Heart right ventricle (tissue), 16 donors: ENCODE measurements at places on chromosomes 4 and X.
A peak's percentile ranks its signal among the peaks of the same experiment; 100 is the strongest.

DNA sequence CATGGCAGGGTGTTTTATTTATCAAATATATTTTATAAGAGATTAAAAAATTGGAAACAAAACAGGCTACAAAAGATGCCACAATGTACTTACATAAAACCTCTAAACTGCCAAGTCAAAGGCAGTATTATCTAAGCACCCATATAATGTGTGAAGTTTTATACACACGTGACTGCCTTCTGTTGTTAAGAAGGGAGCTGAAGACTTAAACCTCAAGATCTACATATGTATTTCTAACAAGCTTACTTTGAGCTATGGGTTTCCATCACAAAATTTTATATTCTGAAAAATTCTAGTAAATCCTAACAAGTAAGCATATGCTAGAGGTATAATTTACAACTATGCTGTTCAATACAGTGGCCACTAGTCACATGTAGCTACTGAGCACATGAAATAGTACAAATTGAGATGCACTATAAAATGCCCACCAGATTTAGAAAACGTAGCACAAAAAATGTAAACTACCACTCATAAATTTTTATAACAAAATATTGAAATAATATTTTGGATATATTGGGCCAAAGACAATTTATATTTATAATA, 9.8 kb downstream of the ATP8A1 start:
- H3K27ac ChIP-seq: no peak overlapping the region
- peaks cover 33% of the 10 kb centered on the region for H3K4me1 ChIP-seq
- no peak overlapping the region for H3K4me3 ChIP-seq
- H3K27me3 ChIP-seq: no peaks in the 10 kb centered on the region

- no peak overlapping the region for H3K4me3 ChIP-seq
- peak overlapping the region; percentile 100 for H3K27ac ChIP-seq
- DNase-seq: no peak
Observed at GRCh38 chr4:6781113-6781512, 1.4 kb upstream of the KIAA0232 start.

GRCh38 chrX:73289039-73289438, 74.4 kb upstream of the NAP1L2 start:
- H3K4me3 ChIP-seq: no peak overlapping the region
- no peak for DNase-seq
- no peaks in the 10 kb centered on the region for H3K36me3 ChIP-seq
- no peaks in the 10 kb centered on the region for H3K4me1 ChIP-seq
- no peak overlapping the region for H3K27ac ChIP-seq

DNA sequence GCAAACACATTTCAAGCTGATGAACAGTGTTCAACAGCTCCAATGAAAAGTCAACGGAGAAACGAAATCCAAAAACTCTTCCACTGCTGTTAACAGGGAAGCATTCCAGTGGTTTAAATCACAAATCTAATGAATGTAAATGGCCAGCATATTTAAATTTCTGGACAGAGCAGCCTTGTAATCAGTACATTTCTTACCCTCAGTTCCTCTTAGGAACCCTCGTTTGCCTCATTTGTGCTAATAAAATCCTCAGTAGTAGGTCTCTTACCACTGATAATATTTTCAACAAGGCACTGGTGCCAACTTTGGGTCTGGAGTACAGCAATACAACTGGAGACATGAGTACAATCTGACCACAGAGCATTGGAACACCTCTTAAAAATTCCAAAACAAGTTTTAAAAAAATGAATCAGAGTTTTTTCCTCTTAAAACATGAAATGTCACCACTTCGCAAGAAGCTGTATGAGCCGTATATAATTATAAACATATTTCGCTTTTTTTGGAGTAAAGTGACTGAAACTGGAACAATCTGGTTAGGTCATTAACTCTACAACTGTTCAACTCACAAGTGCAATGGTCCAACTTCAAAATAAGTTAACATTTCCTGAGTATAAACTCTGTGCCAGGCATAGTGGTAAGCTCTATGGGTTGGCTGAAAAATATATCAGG, 211.2 kb downstream of the CPEB2 start:
- no peaks in the 10 kb centered on the region for H3K36me3 ChIP-seq
- no peak overlapping the region for H3K27ac ChIP-seq

DNA sequence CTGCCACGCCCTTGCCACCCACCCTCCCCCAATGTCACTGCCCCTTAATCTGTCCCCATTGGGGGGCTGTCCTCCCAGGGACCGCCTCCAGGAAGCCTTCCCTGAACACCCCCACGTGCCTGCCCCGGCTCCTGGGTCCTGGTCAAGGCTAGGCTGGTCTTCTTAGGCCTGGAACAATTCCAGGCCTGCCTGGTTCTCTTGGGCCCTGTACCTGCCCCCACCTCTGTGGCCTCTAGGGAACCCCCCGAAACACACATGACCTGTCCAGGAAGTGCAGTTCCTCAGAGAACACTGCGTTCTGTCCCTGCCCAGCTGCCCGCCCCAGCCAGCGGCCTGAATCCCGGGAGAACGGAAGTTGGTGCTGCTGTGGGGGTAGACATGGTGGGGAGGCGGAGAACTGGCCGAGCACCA, 5.1 kb downstream of the MXD4 start:
- peak overlapping the region; percentile 91 for H3K27ac ChIP-seq
- peak overlapping the region; percentile 30 for H3K4me3 ChIP-seq
- peaks cover 61% of the 10 kb centered on the region for H3K36me3 ChIP-seq
- peaks cover 83% of the 10 kb centered on the region for H3K4me1 ChIP-seq
- no peaks in the 10 kb centered on the region for H3K27me3 ChIP-seq

DNA sequence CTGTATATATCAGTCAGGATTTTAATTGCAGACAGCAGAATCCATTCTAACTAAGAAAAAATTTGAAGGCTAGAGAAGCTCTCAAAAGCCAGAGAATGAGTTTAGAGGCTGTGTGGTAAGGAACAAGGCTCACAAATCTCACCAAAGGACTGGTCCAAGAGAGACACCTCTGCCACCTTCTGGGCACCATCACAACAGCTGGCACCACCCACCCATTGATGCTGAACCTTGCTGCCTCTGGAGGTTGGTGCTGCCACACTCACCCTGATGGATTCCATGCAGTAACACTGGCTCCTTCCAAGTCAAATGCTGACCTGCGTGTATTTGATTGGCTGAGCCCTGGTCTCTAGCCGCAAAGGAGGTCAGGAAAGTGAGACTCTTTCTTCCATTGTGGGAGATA, 100.8 kb downstream of the BEND2 start:
- H3K27me3 ChIP-seq: no peaks in the 10 kb centered on the region
- no peaks in the 10 kb centered on the region for H3K4me1 ChIP-seq
- DNase-seq: no peak
- no peaks in the 10 kb centered on the region for H3K36me3 ChIP-seq
- no peak overlapping the region for H3K4me3 ChIP-seq
